ENCODE measurements at places on chromosomes 2 and 18. TPM values are rescaled to one million over a fixed set of nuclear protein-coding genes. Genes with fewer than 3 reads are reported as not detected.

DNA sequence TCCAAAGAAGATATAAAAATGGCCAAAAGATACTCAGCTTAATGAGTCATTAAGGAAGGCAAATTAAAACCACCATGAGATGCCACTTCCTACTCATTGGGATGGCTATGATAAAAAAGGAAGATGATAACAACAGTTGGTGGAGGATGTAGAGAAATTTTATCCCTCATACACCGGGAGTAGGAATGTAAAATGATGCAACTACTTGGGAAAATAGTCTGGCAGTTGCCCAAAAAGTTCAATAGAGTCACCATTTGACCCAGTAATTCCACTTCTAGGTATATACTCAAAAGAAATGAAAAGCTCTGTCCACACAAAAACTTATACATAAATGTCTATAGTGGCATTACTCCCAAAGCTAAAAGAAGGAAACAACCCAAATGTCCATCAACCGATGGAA, 10.1 kb upstream of the SULT1C2 start:
- no peak for DNase-seq

DNA sequence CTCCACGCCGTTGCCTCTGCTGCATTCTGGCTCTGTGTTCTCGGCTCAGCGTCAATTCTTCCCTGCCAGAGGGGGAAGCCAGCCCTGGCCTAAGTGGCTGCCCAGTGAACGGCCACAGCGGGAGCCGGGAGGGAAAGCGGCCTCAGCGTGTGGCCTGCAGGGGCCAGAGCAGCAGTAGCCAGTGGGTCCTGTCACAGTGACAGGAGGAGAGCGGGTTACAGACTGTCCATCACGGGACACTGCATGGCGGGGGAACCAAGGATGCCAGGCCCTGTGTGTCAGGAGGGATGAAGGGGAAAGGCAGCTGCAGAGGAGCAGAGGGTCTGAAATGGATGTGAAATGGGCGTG, 39.7 kb downstream of the PDIA6 start:
- peak; percentile 72 for DNase-seq

DNA sequence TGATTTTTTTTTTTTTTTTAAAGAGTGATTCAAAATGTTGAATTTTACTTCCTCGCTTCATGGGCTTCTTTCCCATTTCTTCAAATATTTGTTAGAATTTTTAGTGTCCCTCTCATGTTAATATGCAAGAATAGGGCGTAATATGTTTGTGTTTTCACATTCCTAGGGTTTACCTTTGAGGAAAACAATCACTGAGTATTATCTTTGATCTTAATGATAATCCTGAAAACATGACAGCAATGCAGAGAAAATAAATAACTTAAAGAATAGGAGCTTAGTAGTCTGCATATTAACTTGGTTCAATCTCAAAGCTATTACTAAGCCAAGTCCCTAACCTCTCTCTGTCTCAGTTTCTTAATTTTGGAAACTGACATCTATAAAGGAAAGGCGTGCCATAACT, 475.4 kb downstream of the NRXN1 start:
- no peak for DNase-seq

The SERPINB13 gene
- total RNA-seq: not detected

GRCh38 chr2:119575439-119575838, 31.2 kb downstream of the CFAP221 start:
- DNase-seq: no peak

GRCh38 chr2:239913636-239914417, 111.3 kb downstream of the NDUFA10 start:
- peak; percentile 69 for DNase-seq

GRCh38 chr2:241226723-241227572, 38.5 kb downstream of the ANO7 start:
- DNase-seq: peak; percentile 51

The CPS1 gene
- total RNA-seq: 4.1 TPM

DNA sequence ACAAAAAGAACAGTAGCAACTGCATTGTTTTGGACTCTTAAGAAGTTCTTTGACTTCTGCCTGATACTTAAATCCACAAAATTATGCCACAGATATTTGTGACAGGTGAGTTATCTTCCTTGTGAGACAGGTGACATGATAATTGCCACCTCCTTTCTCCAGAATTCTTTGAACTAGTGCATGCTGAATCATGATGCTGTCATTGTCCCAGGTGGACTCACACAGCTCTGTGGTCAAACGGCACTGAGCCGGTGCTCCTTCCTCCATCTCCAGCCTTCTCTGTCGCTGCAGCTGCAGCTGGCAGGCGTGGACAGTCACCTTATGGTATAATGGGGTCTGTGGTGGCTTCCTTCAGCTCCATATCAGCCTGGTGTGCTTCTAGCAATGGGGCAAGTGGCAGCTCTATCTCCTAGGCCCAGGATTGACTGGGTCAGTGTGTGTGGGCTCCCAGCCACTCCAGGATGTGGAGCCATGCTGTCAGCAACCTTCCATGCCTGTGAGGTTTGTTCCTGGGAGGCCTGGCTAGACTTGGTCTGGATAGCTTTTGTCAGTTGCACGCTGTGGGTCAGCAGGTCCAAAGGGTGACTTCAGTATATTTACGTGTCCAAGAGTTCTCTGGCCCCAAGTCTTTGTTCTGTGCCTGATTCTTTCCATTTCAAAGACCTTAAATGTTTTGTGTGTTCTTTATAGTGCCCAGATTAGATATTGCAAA, 15.7 kb downstream of the ARMC9 start:
- DNase-seq: no peak

The GPR75 gene
- 3.6 TPM for total RNA-seq

DNA sequence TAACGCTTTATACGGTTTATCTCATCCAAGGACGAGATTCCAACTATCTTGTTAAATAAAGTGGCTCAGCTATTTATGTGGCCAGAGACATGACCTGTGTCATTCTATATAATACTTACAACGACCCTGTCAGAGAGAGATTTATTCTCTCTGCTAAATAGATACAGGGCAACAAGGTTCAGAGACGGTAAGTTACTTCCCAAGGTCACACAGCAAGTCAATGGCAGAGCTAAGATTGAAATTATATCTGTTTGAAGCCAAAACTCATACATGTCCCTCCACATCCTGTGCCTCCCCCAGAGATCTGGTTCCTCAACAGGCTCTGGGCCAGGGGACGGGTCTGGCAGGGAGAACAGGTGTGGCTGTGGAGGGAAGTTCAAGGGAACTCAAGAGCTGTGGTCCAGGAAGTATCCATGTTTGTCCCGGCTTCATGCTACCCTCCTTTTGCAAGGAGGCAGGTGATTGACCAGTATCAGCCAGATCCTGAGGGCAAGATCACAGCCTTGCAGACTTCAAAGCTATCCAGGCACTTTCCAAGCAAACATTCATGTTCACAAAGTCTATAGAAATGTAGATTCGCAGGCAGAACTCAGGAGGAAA, 99.8 kb downstream of the CAPN13 start:
- no peak for DNase-seq

GRCh38 chr18:27797484-27797883, 379.4 kb downstream of the CDH2 start:
- no peak for DNase-seq
